Esophagus muscularis mucosa (tissue), 4 donors: ENCODE measurements at places on chromosomes 2 and 18. TPM values are rescaled to one million over a fixed set of nuclear protein-coding genes. Genes with fewer than 3 reads are reported as not detected.

DNA sequence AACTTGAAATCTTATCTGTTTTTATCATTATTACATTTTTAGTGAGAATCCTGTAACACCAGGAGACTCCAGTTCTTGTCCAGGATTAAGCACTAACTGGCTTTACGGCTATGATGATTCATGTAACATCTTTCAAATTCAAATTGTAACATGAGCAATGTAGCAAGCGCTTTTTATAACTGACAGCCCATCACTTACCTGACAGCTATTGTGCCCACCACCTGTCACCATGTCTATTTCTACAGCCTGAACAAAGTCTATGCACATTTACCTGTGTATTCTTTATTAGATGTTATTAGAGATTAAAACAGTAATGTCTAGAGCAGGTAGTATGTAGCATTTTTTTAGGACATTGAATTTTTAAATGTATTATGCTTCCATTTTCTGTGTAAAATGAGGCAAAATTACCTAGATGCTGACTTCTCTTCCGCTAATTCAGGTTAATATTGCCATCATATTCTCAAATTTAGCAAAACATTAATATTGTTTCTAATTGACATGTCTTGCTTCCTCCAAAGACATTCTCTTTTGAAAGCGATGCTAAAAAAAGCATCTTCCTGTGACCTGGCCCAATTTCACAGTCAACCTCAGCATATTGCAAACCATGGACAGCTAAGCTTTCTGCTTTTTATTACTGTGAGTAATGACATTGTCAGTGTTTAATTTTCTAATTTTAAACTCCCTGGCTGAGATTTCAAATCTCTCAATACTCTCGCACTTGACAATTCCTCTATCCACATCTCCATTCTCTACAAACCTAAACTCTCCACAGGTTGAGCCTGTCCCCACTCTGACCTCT is 37.8 kb downstream of the RIT2 start:
- peaks cover 9% of the 10 kb centered on the region for H3K4me1 ChIP-seq
- H3K36me3 ChIP-seq = no peaks in the 10 kb centered on the region
- no peak overlapping the region for H3K27ac ChIP-seq
- no peak for DNase-seq

Gene NDUFV2
- total RNA-seq = 181 TPM

DNA sequence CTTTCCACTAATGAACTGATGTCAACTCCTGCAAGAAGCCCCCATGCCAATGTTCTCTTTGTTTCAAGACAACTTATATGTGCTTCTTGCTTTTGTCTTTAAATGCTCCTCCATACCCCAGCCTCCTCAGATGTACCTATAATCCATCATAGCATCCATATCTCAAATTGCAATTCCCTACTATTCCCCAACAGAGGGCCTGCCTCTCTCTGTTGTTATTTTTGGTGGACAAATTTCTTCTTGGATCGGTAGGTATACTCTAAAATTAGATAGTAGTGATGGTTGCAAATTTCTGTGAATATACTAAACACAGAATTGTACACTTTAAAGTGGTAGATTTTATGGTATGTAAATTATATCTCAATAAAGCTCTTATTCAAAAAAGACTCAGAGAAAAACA is 820.1 kb downstream of the METTL4 start:
- H3K36me3 ChIP-seq = no peaks in the 10 kb centered on the region
- no peak overlapping the region for H3K4me3 ChIP-seq
- H3K27ac ChIP-seq = no peak overlapping the region
- H3K4me1 ChIP-seq = no peaks in the 10 kb centered on the region
- DNase-seq = no peak

Gene ACKR3
- 50.5 TPM for total RNA-seq
